ENCODE measurements at places on chromosomes 5 and 9. TPM values are rescaled to one million over a fixed set of nuclear protein-coding genes. Genes with fewer than 3 reads are reported as not detected.

SLC6A18 gene
- total RNA-seq, result not detected

ERCC8 gene
- total RNA-seq, result 6.1 TPM

TUSC1 gene
- not detected for total RNA-seq

IFNA17 gene
- total RNA-seq, result not detected

LEAP2 gene
- total RNA-seq, result 1.3 TPM

AHRR gene
- 4.5 TPM for total RNA-seq

UHRF2 gene
- 222 TPM for total RNA-seq

ZNF354C gene
- 4.5 TPM for total RNA-seq

PPIP5K2 gene
- total RNA-seq, result 47.5 TPM

ATOX1 gene
- 19.6 TPM for total RNA-seq

SLC1A3 gene
- total RNA-seq, result not detected

ZSWIM6 gene
- total RNA-seq, result 12.2 TPM

PIP5KL1 gene
- 3.3 TPM for total RNA-seq

MOB3B gene
- total RNA-seq, result 0.12 TPM

CRB2 gene
- not detected for total RNA-seq

OMD gene
- total RNA-seq, result not detected

HDAC3 gene
- 83.9 TPM for total RNA-seq

CKMT2 gene
- not detected for total RNA-seq

SLC36A2 gene
- total RNA-seq, result not detected

IL5 gene
- not detected for total RNA-seq

ZBED3 gene
- total RNA-seq, result 0.59 TPM

FGD3 gene
- total RNA-seq, result 188 TPM

PCDHB15 gene
- total RNA-seq, result not detected

NUTM2G gene
- total RNA-seq, result not detected

LCN9 gene
- not detected for total RNA-seq

AJM1 gene
- total RNA-seq, result 4.3 TPM

ZDHHC11 gene
- total RNA-seq, result 18.3 TPM

LIX1 gene
- not detected for total RNA-seq

SPATA6L gene
- total RNA-seq, result 2.5 TPM

DRD1 gene
- total RNA-seq, result not detected

LHX3 gene
- total RNA-seq, result not detected

CATSPER3 gene
- total RNA-seq, result 0.37 TPM

HTR1A gene
- not detected for total RNA-seq

WNK2 gene
- 0.22 TPM for total RNA-seq

ABHD17B gene
- total RNA-seq, result 27.8 TPM
